ENCODE measurements at places on chromosomes 16 and 17.
A peak's percentile ranks its signal among the peaks of the same experiment; 100 is the strongest.

- no peak for DNase-seq
Measured at GRCh38 chr16:1834096-1834495, 7.1 kb downstream of the FAHD1 start.

- DNase-seq, result no peak
Measured at GRCh38 chr16:13940397-13940933, 20.5 kb downstream of the ERCC4 start.

DNA sequence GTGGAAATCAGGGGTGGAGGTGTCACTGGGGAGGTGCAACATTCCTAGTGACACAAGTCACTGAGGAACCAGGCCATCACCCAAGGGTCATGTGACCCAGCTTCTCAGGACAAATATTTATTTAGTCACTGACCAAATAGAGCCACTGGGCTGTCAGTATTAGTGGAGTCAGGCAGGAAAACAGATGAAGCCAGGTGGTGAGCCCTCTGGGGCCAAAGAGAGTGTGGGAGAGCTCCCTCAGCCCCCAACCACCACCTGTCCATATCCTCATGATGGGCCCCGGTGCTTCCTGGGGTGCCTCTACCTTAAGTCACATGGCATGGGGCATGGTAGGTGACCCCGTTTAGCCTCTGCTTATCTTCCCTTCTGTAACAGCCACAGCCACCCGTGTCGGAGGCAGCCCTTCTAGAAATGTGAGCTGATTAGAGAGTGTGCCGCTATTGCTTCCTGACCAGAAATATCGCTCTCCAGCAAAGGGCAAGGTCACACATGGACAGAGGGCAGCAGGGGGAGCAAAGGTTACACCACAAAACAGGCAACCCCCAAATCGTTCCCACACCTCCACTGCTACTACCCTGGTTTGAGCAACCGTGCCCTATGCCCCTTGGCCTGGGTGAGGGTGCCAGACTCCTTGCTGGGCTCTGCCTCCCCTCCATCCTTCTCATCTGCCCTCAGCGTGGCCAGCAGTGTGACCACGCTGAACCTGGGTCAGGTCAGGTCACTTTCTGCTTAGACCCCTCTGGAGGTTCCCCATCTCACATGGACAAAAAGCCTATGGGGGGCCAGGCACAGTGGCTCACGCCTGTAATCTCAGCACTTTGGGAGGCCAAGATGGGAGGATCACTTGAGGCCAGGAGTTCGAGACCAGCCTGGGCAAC lies 8.6 kb upstream of the AKTIP start:
- no peak for DNase-seq

DNA sequence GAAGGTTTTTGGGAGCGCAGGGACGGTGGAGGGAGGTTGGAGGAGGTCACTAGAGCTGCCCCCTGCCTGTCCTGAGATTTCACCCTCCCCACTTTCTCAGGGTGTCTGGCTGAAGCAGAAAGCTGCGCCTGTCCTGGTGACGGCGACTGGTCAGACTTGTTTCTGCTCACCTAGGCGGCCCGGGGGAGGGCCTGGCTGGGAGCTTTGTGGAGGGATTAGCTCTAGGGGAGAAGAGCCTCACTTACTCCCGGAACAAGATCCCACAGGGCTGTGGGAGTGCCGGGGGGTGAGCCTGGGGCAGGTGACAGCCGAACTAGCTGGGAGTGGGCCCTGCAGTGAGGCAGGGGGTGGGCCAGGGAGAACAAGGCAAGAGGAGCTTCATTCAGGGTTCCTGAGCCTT lies 11.5 kb downstream of the NHERF1 start:
- no peak for DNase-seq

GRCh38 chr17:68398691-68399637 lies 58.3 kb downstream of the WIPI1 start:
- peak; percentile 59 for DNase-seq

DNA sequence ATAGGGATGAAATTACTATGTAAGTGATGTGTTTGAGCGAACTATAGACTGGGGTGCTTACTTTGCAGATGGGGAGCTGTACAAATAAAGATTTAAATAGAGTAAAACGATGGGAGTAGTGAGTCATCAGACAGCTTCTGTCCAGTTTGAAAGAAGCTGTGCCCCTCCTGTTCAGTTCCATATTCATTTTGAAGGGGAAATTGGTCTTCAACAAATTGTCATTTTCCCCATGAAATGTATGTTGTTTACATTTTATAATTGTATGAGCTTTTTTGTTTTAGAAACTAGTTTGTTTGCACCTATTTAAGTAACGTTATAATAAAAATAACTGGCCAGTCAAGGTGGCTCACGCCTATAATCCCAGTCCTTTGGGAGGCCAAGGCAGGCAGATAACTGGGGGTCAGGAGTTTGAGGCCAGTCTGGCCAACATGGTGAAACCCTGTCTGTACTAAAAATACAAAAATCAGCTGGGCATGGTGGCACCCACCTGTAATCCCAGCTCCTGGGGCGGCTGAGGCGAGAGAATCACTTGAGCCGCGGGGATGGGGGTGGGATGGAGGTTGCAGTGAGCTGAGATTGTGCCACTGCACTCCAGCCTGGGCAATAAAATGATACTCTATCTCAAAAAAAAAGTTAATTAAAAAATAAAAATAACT lies 20.2 kb downstream of the SEC14L1 start:
- no peak for DNase-seq

Measured in right hindlimb (tissue), 1 donor.